Heart left ventricle (tissue), 16 donors: ENCODE measurements at places on chromosomes 5 and 9. TPM values are rescaled to one million over a fixed set of nuclear protein-coding genes. Genes with fewer than 3 reads are reported as not detected.

Gene C1QTNF3
- 0.81 TPM for total RNA-seq

Gene S1PR3
- 50.3 TPM for total RNA-seq

Gene RAB24
- 19.3 TPM for total RNA-seq

Gene STK32A
- total RNA-seq = 0.28 TPM

Gene MYORG
- total RNA-seq = 5.3 TPM

Gene LYRM7
- total RNA-seq = 11.8 TPM

GRCh38 chr9:83533296-83533695 is 4.9 kb downstream of the FRMD3 start:
- no peaks in the 10 kb centered on the region for H3K4me1 ChIP-seq
- no peak overlapping the region for H3K4me3 ChIP-seq

- H3K27ac ChIP-seq = no peak overlapping the region
- peaks cover 29% of the 10 kb centered on the region for H3K4me1 ChIP-seq
- H3K36me3 ChIP-seq = no peaks in the 10 kb centered on the region
- DNase-seq = no peak
- no peak overlapping the region for H3K4me3 ChIP-seq
These were observed 22.6 kb downstream of the FGF1 start for GRCh38 chr5:142663246-142663645.

DNA sequence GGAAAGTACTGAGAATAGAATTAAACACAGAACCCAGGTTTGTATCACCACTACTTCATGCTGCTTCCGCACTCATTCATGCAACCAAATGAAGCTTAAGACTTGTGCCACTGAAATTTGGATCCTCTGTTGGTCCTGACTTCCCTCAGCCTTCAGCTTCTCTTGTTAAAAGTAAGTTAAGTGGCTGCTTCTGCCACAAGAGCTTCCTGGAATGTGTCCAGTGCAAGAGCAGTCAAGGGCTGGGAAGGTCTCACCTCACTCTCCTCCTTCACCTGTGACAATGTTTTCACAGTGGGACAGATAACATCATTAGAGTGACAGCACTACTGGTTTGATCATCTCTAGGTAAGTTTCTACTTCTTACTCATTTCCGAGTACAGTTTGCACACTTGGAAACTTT is 7.9 kb downstream of the SNCAIP start:
- H3K4me3 ChIP-seq = no peak overlapping the region
- H3K27ac ChIP-seq = no peak overlapping the region
- no peak for DNase-seq
- no peaks in the 10 kb centered on the region for H3K36me3 ChIP-seq

GRCh38 chr9:122562134-122562760 is 9.3 kb downstream of the OR1N2 start:
- no peak overlapping the region for H3K27ac ChIP-seq
- no peak overlapping the region for H3K4me3 ChIP-seq
- H3K4me1 ChIP-seq = no peaks in the 10 kb centered on the region
- no peaks in the 10 kb centered on the region for H3K36me3 ChIP-seq
- DNase-seq = no peak

DNA sequence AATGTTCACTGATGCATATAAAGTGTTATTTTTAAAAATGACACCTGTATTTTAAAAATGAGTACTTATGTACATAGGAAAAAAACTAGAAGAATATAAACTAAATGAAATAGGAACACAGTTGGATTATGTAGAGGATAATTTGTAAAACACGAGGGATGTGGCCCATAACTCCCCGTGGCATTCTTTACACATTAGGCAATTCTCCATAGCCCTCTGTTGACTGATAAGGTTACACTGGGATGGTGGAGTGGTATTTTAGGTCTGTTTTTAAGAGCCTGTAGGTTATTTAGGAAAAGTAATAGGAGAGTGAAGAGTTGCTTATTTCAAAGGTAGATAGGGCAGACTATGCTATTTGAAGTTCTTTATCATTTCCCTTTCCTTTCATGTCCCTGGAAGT is 1.8 kb downstream of the CAVIN4 start:
- no peaks in the 10 kb centered on the region for H3K4me1 ChIP-seq
- H3K27me3 ChIP-seq = no peaks in the 10 kb centered on the region
- H3K27ac ChIP-seq = peak overlapping the region; percentile 84
- no peak for DNase-seq
- no peaks in the 10 kb centered on the region for H3K36me3 ChIP-seq
- peak overlapping the region; percentile 8 for H3K4me3 ChIP-seq

DNA sequence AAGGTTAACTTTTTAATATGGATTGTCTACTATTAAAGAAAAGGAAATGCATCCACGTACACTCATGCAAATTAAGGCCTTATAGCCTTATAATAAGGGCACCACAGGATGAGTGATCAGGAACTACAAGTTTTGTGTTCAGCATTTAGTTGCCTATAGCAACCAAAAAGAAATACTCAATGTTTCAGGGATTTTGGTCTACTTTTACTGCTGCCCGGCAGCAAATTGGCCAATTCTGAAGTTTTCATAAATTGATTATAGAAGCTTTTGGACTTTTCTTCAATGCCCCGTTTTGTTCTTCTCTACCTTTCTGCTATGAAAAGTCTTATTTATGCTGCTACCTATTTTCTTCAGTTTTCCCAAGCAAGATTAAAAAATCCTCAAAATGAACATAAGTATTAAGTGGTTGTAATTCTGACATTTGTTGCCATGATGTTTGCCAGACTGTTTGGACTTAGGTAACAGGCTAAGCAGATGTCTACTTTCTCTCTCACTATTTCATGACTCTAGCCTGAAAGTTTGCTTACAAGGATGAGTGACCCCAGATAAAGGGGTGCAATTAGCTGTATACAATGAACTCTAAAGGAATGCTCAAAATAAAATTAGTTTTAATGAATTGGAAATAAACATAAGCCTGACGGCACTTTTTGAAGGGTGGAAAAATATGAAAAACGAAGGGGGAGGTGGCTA is 391.5 kb upstream of the DAB2 start:
- no peak for DNase-seq
- H3K27ac ChIP-seq = no peak overlapping the region
- H3K27me3 ChIP-seq = no peaks in the 10 kb centered on the region
- no peaks in the 10 kb centered on the region for H3K4me1 ChIP-seq
- H3K4me3 ChIP-seq = no peak overlapping the region
